ENCODE measurements at places on chromosomes 4 and X.

GRCh38 chr4:86939729-86940575 lies 5.1 kb downstream of the AFF1 start:
- DNase-seq, result no peak

DNA sequence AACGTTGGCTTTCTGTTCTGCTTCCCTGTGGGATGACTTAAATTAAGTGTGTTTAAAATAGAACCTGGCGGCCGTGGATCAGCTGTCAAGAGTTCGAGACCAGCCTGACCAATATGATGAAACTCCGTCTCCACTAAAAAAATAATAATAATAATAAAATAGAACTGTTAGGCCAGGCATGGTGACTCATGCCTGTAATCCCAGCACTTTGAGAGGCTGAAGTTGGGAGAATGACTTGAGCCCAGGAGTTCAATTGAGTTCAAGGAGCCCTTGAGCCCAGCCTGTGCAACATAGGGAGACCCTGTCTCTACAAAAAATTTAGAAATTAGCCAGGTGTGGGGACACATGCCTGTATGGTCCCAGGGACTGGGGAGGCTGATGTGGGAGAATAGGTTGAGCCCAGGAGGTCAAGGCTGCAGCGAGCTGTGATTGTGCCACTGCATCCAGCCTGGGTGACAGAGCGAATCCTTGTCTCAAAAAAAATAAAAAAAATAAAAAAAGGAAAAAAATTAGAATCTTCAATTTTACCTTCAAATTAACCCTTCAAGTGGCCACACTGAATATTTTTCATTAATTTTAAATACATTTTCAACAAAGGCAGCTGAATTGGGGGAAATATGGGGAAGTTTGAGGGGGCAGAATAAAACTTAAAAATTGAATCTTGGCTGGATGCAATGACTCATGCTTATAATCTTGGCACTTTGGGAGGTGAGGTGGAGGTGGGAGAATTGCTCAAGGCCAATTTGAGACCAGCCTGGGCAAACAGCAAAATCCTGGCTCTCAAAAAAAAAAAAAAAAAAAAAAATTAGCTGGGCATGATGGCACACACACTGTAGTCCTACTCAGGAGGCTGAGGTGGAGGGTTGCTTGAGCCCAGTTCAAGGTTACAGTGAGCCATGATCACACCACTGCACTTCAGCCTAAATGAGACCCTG lies 31.8 kb upstream of the HSD17B13 start:
- DNase-seq, result no peak

- no peak for DNase-seq
Measured at GRCh38 chr4:105838082-105838481, 57.2 kb upstream of the NPNT start.

DNA sequence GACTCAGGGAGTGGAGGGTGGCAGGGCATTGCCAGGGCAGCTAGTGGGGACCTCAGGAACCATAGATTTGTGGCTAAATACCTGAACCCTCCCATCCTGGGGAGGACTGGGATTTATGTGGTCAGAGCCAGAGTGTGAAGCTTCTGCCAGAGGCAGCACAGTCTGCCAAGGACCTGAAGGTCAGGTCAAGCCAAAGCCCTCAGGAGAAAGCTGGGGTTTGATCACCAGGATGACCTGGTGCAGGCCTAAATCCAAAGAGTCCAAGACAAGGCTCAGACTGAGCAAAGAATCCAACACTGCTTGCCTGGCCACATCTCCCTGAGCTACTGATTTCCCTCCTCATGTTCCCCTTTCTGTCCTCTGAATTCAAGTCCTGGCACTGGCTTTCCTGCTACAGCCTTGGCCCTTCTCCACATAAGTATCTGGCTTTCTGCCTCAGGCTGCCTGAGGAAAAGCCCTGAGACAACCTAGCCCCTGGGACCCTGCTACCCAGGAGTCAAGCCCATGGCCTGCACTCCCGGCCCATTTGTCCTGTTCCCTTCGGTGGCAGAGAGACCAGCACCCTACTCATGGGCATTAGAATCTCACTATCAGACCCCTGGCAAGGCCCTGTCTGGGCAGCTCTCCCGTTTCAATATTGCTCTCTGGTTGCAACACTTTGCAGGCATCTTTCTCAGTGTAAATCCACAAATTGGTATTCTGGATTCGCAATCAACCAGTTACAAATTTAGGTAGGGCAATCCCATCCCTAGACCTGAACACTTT lies 39.3 kb upstream of the SLC25A43 start:
- DNase-seq, result no peak

DNA sequence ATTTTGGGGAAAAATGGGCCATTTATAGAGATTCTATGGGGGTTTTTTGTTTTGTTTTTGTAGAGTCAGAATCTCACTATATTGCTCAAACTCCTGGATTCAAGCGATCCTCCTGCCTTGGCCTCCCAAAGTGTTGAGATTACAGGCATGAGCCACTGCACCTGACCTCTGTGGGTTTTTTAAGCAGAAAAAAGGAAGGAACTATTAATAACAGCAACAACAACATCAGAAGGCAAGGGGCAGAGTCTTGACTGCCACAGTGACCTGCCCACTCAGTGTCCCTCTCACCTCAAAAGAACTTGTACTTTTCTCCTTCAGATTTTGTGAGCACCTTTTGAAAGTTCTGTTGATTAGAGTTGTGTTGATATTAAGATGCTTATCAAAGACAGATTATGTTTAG lies 48.1 kb downstream of the FNIP2 start:
- DNase-seq, result peak; percentile 19

- no peak for DNase-seq
Measured at GRCh38 chr4:108157655-108158054, 11.1 kb downstream of the LEF1 start.
